Caco-2 (cell line): ENCODE measurements at places on chromosomes 2 and 18.

- DNase-seq, result no peak
Observed at GRCh38 chr2:150571121-150571520, 83.7 kb upstream of the RND3 start.

DNA sequence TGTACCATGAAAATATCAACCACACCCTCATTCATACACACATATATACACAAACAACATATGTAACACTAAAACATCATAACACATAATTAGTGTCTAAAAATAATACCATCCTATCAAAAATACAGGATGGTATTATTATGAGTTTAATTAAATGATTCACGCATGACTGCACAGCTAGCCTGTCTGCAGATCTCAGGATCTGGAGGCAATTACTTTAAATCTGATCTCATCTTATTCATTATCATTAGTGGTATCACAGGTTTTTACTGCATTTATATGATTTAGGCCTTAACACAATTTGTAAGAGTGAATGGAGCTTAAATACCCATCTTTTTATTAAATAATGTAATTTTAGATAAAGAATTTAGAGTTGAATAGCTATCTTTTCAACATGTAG is 443.4 kb upstream of the LINC00305 start:
- DNase-seq, result no peak

- DNase-seq, result peak; percentile 41
Observed at GRCh38 chr18:12656938-12657683, 796 bp downstream of the SPIRE1 start.

- no peak for DNase-seq
Observed at GRCh38 chr2:12416600-12416999, 300.1 kb upstream of the TRIB2 start.

- DNase-seq, result no peak
Observed at GRCh38 chr2:151852260-151853069, 24.2 kb upstream of the ARL5A start.

DNA sequence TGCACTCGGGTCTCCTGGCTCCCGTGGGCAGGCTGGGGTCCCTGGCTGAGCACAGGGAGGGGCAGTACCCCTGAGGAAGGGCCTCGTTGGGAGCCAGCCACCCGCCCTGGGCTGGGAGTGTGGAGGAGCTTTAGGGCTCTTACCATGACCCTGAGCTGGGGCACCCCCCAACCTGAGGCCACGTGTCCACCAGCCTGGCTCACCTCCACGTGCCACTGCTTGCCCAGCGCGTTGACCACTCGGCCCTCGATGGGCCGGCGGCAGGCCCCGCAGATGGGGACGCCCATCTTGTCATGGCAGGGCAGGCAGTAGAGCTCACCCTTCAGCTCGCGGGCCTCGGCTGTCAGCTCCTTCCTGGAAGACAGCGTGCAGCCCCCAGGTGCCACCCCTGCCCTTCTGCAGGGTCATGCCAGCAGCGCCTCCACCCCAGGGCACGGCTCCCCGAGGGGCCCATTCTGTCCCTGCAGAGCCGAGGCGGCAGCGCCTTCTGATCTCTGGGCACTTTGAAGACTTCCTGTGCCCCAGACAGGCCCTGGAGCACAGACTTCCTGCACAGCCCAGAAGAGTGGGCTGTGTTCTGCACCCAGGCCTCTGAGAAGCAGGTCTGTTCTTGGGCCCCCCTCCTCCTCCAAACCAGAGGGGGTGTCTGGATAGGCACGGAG is 4.0 kb upstream of the GPR17 start:
- no peak for DNase-seq

GRCh38 chr18:54942144-54942543 is 17.1 kb downstream of the CCDC68 start:
- no peak for DNase-seq
